ENCODE measurements at places on chromosomes 6 and 20.

DNA sequence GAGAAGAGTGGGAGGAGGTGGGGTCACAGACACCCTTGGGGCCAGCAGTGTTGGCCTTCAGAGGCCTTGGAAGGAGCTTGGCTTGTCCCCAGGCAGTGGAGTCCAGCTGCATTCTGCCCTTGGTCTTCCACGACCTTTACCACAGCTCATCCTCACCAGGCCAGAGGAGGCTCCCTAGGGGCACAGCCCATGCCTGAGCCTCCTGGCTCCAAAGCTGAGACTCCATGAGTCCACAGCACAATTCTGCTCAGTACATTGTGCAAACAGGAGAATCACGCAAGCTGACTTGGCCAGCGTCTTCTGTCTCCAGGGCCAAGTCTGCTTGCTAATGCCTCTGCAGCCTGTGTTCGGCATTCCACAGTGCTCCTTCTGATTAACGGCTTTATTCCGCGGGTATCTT, 337.2 kb downstream of the SMOC2 start:
- DNase-seq, result no peak

DNA sequence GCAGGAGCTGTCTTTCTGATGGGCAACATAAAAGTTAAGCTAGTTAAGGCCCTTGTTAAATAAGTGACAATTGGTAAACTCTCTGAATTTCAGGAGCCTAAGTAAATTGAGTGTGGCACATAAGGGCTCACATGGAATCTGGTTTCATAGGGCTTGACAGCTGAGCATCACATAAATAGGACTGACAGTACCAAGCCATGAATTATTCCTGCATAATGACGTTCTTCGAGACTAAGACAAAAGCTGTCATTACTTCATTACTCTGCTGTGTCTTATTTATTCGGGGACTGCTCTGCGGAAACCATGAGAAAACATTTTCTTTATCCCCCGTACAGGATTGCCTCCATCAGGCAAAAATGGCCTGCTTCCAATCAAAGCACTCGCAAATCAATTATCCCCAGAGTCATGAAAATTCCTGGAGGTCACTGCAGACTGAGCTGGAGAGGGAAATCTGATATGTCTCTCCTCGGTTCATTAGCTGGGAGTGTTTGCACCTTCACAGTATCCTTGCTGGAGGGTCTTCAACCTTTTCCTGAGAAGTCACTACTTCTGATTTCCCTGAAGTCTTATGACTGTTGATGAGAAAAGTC, 311.4 kb downstream of the CDH26 start:
- DNase-seq, result no peak

- no peak for DNase-seq
These were observed 223.6 kb downstream of the EYA2 start for GRCh38 chr20:47118206-47118605.

DNA sequence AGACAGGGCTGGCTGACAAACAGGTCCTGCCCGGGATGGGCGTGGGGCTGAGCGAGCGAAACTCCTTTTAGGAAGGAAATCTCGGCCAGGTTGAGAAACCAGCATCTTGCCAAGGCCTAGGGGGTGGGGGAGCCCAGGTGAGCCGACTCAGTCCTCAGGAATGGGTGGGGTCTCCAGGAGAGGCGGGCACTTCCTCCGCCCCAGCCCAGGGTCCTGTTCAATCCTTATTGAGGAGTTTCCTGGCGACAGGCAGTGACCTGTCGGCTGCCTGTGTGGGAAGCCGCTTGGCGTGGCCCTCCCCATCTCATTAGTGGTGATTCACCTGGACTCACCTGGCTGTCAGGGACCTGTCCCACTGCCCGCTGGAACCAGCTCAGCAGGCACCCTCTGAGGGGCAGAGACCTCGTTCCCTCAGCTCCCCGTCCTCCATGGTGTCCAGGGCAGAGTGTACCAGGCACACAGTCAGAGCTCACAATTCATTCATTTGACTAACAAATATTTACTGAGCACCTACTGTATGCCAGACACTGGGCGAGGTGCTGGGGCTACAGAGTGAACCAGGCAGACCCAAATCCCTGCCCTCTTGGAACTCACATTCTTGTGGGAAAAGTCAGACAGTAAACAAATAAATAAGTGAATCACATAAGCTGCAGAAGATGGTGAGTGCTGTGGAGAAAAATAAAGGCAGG, 51.1 kb downstream of the FGD2 start:
- no peak for DNase-seq

DNA sequence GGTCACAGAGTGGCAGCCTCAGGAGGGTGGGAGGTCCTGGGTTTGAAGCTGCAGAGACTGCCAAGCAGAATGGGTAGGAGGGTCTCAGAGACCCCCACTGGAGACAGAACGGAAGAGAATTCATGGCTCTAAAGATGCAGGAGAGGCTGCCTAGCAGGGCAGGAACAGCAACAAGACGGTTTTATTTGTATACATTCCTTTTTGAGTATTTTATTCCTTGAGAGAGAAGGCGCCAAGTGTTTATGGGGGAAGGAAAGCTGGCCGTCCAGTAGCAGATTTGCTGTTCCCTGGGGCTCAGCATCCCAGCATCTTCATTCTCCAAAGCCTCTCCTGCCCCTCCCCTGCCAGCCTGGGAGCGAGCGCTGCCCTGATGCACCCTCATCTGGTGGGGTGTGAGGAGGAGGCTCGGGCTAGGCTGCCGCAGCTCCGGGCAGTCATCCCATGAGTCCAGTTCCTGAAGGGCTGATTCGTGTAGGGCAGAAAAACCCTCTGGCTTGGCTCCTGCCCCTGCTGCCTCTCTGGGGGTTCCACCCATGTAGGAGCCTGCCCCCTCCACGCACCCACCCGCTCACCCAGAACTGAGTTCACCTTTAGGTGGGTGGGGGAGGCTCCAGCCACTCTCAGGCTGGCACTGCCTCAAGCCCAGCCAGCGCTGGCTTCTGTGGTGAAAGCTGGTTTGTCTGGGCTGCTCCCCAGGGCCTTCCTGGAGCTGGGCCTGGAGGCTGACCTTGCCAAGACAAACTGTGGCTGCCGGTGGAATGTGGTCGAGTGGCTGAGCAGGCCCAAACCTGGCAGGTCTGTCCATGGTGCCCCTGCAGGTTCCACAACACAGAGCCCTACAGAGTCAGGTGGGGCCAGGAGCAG, 32.4 kb downstream of the CPXM1 start:
- DNase-seq, result peak; percentile 10

- no peak for DNase-seq
These were observed 43.1 kb upstream of the NAA20 start for GRCh38 chr20:19973961-19974629.

DNA sequence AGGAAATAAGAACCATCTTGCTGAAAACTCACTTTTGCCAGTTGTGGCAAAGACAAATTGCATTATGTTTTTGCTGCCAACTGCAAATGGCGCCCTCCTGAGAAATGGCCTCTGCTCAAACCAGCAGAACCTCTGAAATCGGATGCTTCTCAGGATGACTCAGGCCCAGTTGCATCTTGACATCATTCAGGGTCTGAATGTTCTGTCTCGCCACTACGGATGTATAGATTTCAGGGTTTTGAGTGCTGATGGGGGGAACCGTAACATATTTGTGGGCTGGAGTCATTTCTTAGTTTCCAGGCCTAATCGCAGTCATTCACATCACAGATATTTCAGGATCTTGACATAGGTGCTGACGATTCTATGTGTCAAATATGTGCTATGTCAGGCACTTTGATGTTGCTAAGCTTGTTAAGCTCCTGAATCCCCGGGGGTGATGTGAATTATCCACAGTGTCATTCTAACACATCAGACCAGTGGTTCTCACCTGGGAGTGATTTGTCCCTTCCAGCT, 207.1 kb downstream of the NFATC2 start:
- peak; percentile 69 for DNase-seq
